NCI-H1417 treated with DMSO at 0.1 percent for 48 hours (cell line): ENCODE measurements at places on chromosomes 7 and 10.

DNA sequence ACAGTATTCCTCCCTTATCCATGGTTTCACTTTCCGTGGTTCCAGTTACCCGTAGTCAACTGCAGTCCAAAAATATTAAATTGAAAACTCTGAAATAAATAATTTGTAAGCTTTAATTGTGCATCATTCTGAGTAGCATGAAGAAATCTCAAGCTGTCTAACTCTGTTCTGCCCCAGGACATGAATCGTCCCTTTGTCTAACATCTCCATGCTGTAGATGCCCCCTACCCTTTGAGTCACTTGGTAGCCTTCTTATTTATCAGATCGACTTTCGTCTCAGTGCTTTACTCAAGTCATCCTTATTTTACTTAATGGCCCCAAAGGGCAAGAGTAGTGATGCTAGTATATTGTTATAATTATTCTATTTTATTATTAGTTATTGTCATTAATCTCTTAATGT, 41.8 kb downstream of the CPED1 start:
- no peak for DNase-seq

GRCh38 chr10:28479425-28479865, 53.5 kb upstream of the WAC start:
- no peak for DNase-seq

DNA sequence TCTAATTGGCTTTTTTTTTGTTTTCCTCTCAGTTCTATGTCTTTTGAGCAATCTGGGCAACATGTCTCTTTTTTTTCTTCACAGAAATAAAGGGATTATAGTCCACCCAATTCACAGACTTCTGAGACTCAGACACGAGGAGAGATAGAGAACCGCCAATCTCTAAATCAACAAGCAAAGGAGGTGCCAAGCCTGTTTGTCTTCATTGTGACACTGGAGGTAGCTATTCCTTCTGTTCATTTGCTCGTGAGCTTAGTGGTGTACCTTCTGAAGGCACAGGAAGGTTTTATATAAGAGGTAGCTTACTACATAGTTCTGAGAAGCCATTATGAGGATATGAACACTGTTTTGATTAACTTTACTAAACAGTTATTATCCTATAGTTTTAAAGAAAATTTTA, 6.1 kb downstream of the EPHB6 start:
- DNase-seq = no peak

GRCh38 chr7:123923599-123923998, 1.4 kb upstream of the SPAM1 start:
- DNase-seq = no peak

GRCh38 chr10:30725661-30726060, 96.1 kb upstream of the LYZL2 start:
- no peak for DNase-seq

- no peak for DNase-seq
Measured at GRCh38 chr7:36021917-36022550, 131.0 kb upstream of the EEPD1 start.

DNA sequence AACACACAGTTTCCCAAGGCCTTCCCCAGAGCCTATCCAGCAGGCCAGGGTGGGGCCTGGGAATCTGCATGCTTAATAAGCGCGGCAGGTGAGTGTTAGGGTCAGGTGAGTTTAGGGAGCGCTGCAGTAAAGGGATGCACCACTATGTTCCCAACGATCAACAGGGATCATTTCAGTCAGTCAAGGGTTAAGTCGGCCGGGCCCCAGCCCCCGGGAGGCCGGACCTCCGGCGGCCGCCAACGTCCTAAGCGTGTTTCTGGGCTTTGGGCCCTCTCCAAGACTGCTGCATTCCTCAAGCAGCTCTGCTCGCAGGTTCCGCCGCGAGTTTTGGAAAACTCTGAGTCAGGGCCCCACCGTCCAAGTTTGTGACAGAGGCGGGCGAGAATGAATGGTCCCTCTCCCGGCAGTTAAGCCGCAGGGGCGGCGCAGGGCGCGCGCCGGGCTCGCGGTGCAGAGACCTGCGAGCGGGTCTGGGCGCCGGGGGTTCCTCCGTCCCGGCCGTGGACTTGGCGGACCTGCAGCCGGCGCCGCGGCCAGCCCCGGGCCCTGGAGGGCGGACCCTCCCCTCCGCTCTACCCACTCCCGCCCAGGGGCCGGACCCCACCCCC, 81.6 kb downstream of the ARHGAP22 start:
- DNase-seq = no peak

DNA sequence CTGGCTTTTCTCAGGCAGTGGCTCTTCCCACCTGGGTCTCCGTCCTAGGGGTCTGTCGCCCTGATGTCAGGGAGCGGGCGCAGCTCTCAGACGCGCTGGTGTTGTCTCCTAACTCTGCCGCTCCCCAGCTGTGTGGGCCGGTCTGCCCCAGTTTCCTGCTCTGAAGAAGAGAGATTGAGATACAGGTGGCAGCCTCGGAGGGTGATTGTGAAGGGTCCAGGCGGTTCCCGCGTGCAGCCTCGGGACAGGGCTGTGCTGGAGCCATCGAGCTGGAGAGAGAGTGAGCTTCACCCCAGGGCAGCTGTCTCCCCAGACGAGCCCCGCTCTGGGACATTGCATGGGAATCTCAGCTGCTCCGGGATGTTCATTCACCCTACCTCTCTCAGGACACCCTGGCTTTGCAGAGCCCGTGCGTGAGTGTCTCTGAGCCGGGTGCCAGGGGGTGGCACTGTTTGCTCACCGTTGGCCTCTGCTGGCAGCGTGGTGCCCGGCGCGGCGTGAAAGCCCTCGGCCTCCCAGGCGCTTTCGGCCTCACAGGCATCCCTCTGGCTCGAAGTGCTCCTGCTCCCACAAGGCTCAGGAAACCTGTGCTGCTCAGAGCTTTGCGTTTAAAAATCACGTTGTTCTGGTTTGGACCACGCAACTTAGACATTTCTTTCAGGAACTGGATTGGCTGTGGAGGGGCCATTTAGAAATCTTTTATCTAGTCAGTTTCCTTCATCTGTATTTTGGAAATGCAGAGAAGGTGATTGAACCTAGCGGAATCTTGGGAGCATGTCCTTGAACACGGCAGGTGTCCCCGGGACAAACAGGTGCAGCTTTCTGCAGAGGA, 33.8 kb upstream of the ZFAND2A start:
- DNase-seq = no peak
